Ascending aorta (tissue), 2 donors: ENCODE measurements at places on chromosomes 5 and 9. TPM values are rescaled to one million over a fixed set of nuclear protein-coding genes. Genes with fewer than 3 reads are reported as not detected.
A peak's percentile ranks its signal among the peaks of the same experiment; 100 is the strongest.

- no peak for DNase-seq
These were observed 14.4 kb downstream of the PMPCA start for GRCh38 chr9:136424750-136425362.

GRCh38 chr5:133265720-133266526, 214.1 kb downstream of the HSPA4 start:
- no peak for DNase-seq

GRCh38 chr5:164002214-164002613, 496.8 kb downstream of the MAT2B start:
- no peak for DNase-seq

- no peak for DNase-seq
These were observed 251.8 kb upstream of the CDH9 start for GRCh38 chr5:27290172-27290571.

DNA sequence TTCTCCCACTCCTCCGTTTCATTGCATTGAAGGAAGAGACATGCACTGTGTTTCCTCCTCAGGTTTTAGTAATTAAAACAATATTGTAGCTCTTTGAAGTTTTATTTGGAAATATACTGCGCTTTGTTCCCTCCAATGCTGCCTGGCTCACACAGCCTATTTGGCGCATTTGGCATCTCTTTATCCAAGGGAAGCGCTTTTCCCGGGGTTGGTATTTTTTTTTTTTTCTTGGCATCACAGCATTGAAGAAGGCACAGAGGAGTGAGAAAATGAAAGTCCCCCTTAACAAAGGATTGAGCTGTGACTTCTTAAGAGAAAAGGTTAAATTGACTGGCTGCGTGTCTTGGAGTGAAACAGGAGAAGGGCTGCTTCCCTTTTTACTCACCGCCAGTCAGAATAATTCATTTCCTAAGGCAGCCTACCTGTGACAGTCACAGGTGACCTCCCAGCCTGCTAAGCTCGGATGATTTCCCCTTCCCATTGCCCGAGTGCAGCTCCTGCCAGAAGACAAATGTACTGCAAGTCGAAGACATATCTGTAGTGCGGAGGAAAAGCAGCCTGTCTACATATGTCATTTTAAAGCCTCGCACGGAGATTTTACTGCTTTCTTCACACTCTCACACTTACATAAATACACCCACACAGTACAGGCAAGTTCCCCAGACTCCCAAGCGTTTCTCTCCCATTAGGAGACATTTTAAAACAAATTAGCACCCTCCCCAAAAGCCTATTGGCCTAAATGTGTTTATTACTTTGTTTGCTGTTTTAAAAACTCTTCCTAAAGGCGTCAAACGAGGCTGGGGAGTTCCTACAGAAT, 665.5 kb upstream of the ZNF608 start:
- no peak for DNase-seq

DNA sequence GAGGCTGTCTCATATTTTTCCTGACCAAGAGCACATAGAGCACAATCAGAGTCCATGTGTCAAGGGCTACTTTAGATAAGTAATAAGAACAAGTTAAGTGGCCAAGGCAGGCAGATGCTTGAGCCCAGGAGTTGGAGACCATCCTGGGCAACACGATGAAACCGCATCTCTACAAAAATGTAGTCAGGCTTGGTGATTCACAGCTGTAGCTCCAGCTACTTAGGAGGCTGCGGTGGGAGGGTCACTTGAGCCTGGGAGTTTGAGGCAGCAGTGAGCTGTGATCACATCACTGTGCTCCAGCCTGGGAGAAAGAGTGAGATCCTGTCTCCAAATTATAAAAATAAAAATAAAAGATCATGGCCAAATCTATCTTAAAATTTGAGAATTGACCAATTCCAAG, 767.9 kb upstream of the CTNND2 start:
- no peak for DNase-seq

DNA sequence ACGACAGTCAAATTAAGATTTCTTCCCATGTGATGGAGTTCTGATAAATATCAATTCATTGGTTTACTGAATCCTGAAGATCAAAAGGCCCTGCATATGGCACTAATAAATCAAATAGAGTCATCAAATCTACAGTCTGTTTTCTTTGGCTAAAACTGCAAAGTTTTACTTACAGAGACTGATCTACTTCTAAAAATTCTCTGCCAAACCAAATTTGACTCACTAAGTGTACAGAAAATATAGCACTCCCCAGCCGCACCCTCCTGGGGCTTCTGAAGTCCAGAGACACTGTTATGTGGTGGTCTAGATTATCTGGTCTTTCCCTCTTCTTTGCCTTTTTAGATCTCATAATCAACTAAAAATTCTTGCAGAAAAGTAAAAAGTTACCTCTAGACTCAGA, 237.7 kb downstream of the MLLT3 start:
- no peak for DNase-seq

- no peak for DNase-seq
These were observed 9.5 kb upstream of the TIFAB start for GRCh38 chr5:135461481-135462151.

- DNase-seq = no peak
These were observed 103.9 kb downstream of the VAV2 start for GRCh38 chr9:133888048-133888808.

DNA sequence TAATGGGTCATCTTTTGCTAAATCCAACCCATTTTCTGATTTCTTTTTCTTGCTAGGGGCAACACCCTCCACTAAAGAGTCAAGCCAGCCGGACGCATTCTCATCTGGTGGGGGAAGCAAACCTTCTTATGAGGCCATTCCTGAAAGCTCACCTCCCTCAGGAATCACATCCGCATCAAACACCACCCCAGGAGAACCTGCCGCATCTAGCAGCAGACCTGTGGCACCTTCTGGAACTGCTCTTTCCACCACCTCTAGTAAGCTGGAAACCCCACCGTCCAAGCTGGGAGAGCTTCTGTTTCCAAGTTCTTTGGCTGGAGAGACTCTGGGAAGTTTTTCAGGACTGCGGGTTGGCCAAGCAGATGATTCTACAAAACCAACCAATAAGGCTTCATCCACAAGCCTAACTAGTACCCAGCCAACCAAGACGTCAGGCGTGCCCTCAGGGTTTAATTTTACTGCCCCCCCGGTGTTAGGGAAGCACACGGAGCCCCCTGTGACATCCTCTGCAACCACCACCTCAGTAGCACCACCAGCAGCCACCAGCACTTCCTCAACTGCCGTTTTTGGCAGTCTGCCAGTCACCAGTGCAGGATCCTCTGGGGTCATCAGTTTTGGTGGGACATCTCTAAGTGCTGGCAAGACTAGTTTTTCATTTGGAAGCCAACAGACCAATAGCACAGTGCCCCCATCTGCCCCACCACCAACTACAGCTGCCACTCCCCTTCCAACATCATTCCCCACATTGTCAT, 72.0 kb downstream of the NUP214 start:
- no peak for DNase-seq

GRCh38 chr9:135480071-135480939, 723 bp downstream of the PPP1R26 start:
- no peak for DNase-seq

DNA sequence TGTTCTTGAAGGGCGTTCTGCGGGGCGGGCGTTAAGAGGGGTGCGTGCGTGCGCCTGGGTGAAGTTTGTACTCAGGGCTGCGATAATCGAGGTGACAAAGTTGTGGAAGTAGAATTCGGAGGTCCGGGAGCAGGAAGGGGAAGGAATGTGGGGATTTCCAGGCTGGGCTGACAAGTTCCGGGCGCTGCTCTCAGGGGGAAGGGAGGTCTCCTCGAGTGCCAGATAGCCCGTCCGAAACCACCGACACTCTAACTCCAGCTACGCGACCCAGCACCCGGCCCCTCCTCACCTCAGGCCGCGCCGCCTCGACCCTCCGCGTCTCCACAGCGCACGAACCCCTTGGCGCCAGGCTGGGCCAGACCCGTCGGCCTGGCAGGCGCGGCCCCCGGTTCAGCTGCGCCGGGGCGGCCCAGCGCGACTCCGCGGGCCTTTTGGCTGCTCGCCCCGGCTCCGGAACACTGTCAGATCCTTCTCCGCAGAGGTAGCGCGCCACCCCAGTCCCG, at the start of gene IL6ST:
TSS of gene IL6ST (minus strand) at position 469 of the 503 bp plus-strand sequence. CDS start 18,685 bp downstream, outside the sequence.
- peak; percentile 83 for DNase-seq

DNA sequence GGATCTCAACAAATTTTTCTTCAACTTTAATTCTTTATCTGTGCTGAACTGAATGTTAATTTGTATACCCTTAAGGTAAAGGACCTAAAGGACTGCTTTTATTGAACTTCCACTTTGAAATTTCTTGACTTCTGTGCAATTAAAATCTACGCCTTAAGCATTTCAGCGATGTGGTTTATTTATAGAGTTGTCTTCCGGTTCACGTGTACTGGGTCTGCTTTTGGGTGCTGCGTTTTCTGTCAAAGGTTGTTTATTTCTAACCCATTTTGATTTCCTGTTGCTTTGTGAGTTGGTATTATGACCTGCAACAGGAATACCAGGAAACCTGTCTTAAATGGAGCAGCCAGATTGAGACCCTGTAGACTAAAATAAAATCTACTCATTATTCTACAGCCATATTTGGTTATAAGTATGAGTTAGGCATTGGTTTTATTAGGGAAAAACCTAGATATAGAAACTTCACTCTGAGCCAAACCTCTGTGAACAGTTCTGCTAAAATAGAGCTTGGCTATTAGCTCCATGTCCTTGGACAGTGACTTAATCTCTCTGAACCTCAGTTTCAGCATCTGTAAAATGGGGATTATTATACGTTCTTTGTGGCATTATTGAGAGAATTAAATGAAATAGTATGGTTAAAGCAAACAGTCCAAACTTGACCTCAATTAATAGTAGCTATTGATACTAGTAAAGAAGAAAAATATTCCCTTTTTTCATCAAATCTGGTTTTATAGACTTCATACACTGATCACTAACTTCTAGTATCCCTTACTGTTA, 3.5 kb downstream of the MRRF start:
- DNase-seq = no peak

- no peak for DNase-seq
These were observed 4.4 kb downstream of the RORB start for GRCh38 chr9:74501570-74501969.

SLC6A7 gene
- total RNA-seq = not detected

GM2A gene
- 15.0 TPM for total RNA-seq

CFAP90 gene
- total RNA-seq = not detected

TAF1L gene
- not detected for total RNA-seq

EXOSC3 gene
- 9.0 TPM for total RNA-seq

FAM221B gene
- not detected for total RNA-seq
